ENCODE measurements at places on chromosomes 5 and 9. TPM values are rescaled to one million over a fixed set of nuclear protein-coding genes. Genes with fewer than 3 reads are reported as not detected.

DNA sequence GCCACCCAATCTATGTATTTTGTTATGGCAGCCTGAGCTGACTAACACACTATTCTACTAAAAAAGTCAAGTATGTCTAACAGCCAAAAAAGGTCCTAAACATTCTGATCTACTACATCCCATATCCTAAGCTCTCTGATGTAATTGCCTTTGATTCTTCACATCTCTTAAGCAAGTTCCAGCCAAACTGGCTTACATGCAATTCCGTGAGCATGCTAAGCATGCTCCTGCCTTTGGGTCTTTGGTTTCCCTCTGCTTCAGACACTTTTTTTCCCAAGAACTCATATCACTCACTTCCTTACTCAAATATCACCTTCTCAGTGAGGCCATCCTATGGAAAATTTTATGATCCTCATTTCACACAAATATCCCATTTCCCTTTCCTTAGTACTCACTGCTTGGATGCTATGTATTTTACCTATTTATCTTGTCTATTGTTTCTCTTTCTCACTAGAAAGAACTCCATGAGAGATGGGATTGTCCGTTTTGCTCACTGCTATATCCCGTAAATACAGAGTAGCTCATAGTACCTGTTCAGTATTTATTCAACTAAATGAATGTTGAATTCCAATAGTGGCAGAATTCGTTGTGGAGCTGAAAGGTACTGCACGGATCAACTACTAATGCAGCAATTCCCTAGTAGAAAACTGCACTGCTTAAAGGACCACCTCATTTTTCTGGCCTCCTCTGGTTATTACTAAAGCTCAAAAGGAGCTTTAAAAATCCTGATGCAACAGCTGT, 2.3 kb upstream of the SLC12A2 start:
- H3K36me3 ChIP-seq: no peaks in the 10 kb centered on the region
- peak overlapping the region; percentile 98 for H3K27ac ChIP-seq
- peaks cover 79% of the 10 kb centered on the region for H3K4me1 ChIP-seq
- no peak for DNase-seq

- H3K4me3 ChIP-seq: no peak overlapping the region
- no peak overlapping the region for H3K27ac ChIP-seq
- DNase-seq: no peak
- no peaks in the 10 kb centered on the region for H3K36me3 ChIP-seq
Observed at GRCh38 chr5:111061618-111062017, 9.9 kb upstream of the TSLP start.

The BARX1 gene
- not detected for total RNA-seq

- H3K36me3 ChIP-seq: no peaks in the 10 kb centered on the region
- no peak for DNase-seq
- H3K27ac ChIP-seq: no peak overlapping the region
- no peak overlapping the region for H3K4me3 ChIP-seq
- no peaks in the 10 kb centered on the region for H3K4me1 ChIP-seq
Observed at GRCh38 chr5:53201746-53202145, 92.2 kb upstream of the MOCS2 start.

GRCh38 chr9:97993000-97993399, 9.9 kb downstream of the ANP32B start:
- H3K4me3 ChIP-seq: no peak overlapping the region
- no peaks in the 10 kb centered on the region for H3K27me3 ChIP-seq
- H3K4me1 ChIP-seq: peaks cover 74% of the 10 kb centered on the region
- no peak for DNase-seq

DNA sequence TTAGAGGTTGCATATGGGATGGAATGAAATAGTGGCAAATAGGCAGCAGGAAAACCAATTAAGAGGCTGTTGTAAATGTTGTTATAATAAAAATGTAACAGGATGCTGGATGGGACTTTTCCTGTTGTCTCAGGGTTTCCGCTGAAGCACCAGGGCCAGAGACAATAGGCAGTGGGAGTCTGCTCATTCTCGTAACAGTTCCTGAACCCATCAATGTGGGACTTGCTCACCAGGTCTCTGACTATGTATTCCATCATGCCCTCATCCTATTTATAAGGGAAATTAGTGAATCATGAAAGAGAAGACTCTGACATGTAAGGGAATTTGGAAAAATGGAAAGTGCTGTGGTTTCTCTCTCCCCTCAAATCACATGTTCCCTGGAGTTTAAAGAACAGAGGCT, 23.5 kb upstream of the SSBP2 start:
- no peaks in the 10 kb centered on the region for H3K27me3 ChIP-seq
- peaks cover 33% of the 10 kb centered on the region for H3K4me1 ChIP-seq
- no peaks in the 10 kb centered on the region for H3K36me3 ChIP-seq

- DNase-seq: no peak
- H3K27me3 ChIP-seq: no peaks in the 10 kb centered on the region
- H3K36me3 ChIP-seq: peaks cover 38% of the 10 kb centered on the region
- no peaks in the 10 kb centered on the region for H3K4me1 ChIP-seq
Observed at GRCh38 chr9:77210116-77210515, 32.8 kb downstream of the VPS13A start.

- no peak for DNase-seq
- H3K4me3 ChIP-seq: peak overlapping the region; percentile 32
- H3K36me3 ChIP-seq: no peaks in the 10 kb centered on the region
- H3K27me3 ChIP-seq: peaks cover 23% of the 10 kb centered on the region
Observed at GRCh38 chr9:86794391-86795046, 152.8 kb downstream of the GAS1 start.

The HABP4 gene
- total RNA-seq: 23.1 TPM

DNA sequence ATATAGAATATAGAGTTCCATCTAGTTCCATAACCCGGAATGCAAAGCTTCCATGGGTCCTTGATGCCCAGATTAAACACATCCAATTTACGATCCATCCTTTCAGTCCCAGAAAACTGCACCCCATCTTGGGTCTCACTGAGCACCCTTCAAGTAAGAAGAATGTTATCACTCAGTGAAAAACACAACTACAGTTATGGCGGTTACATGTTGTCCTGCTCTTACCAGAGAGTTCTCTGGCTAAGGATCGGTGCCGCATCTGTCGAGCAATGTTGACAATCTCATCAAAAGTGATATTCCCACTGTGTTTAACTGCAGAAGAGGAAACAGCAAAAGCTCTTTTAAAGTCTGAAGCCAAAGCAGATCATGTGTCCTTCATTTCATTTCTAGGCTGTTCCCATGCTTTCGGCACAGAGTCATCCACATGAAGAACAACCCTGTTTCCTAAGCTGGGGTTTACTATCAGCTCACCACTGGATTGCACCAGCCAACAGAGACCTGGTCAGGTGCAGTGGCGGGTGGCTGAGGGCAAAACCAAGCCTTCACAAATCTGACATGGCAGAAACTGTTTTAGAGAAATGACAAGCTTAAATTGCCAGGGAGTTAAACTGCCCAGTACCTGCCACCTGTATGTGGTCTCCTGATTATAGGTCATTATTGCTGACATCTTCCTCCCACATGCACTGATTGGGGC, 2.9 kb downstream of the RPL12 start:
- no peak overlapping the region for H3K4me3 ChIP-seq
- H3K27ac ChIP-seq: peak overlapping the region; percentile 98
- H3K27me3 ChIP-seq: no peaks in the 10 kb centered on the region
- no peak for DNase-seq
- peaks cover 66% of the 10 kb centered on the region for H3K36me3 ChIP-seq

GRCh38 chr9:125996791-125997190, 249.6 kb downstream of the PBX3 start:
- no peak overlapping the region for H3K4me3 ChIP-seq
- H3K36me3 ChIP-seq: no peaks in the 10 kb centered on the region
- no peaks in the 10 kb centered on the region for H3K4me1 ChIP-seq

DNA sequence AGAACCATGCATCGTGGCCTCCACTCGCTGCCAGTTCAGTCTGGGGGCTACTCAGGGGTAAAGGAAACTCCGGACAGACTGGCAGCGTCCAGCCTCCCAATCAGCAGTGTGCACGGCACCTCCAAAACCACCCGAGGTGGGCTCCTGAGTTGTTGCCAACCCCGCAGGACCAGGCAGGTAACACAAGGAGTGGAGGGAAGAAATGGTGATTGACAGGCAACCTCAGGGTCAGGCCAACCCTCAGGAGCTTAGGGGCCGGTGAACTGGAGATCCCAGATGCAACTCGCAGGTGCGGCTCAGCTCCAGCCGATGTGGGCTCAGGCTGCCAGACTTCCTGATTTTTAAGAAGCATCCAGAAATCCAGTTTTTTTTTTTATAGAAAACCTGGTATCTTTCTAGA, 37.3 kb upstream of the AKNA start:
- no peaks in the 10 kb centered on the region for H3K4me1 ChIP-seq
- no peak overlapping the region for H3K4me3 ChIP-seq
- no peak overlapping the region for H3K27ac ChIP-seq
- H3K36me3 ChIP-seq: no peaks in the 10 kb centered on the region
- peaks cover 76% of the 10 kb centered on the region for H3K27me3 ChIP-seq
- DNase-seq: no peak

GRCh38 chr5:155943516-155944407, 383.2 kb upstream of the SGCD start:
- no peaks in the 10 kb centered on the region for H3K27me3 ChIP-seq
- peak; percentile 24 for DNase-seq
- peaks cover 8% of the 10 kb centered on the region for H3K4me1 ChIP-seq
- H3K4me3 ChIP-seq: no peak overlapping the region
- H3K27ac ChIP-seq: no peak overlapping the region
- H3K36me3 ChIP-seq: no peaks in the 10 kb centered on the region

The SPATA9 gene
- not detected for total RNA-seq

DNA sequence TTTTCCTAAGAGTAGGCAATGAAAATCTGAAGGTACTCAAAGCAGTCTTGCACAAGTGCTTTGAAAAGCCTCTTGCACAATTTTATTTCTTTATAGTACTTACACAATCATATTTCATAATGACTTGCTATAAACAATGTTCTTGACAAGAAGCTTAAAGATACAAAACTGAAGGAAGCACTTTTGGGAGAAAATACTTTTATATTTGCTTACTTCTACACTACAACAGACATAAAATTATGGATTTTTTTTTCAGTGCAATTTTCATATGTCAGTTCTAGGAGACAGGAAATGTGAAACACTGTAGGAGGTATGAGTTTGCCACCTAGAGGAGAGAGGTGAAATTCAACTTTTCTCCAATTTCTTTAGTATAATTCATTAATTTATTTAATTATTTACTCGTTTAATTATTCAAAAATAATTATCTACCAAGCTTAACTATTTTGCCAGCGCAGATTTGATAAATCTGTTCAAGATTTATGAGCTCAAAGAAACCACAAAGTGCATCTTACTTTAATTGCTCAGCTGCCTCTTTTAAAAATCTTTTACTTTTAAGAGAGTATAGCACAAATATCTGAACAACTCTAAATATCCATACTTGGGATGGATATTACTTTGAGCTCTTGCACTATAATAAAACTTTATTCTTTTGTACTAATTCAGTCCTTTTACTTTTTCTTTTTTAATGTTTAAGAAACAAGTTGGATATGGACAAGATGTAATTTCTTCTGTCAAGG, 29.0 kb upstream of the CDKN2B start:
- no peak overlapping the region for H3K27ac ChIP-seq
- H3K4me1 ChIP-seq: no peaks in the 10 kb centered on the region
- no peak overlapping the region for H3K4me3 ChIP-seq
- no peaks in the 10 kb centered on the region for H3K36me3 ChIP-seq
- no peaks in the 10 kb centered on the region for H3K27me3 ChIP-seq

DNA sequence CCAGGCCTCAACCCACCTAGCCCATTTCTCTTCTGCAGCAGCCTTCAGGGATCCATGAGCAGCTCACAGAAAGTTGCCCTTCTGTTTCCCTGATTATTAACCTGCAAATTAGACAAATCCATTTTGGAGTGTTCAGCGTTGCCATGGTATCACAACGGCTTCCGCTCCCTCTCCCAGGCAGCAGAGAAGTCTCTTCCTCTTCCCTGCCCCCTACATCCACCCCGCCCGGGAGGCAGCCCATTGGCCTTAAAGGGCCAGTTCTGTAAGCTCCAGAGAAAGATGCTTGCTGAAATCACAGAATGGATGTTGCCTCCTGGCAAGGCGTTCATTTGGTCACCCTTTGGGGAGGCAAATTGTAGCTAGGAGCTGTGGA, 47.7 kb upstream of the BOD1 start:
- no peaks in the 10 kb centered on the region for H3K36me3 ChIP-seq
- DNase-seq: peak; percentile 35
- H3K4me1 ChIP-seq: no peaks in the 10 kb centered on the region
- no peak overlapping the region for H3K4me3 ChIP-seq
- no peaks in the 10 kb centered on the region for H3K27me3 ChIP-seq

GRCh38 chr5:52751137-52751536, 36.6 kb upstream of the ITGA1 start:
- no peak overlapping the region for H3K27ac ChIP-seq
- H3K27me3 ChIP-seq: no peaks in the 10 kb centered on the region
- no peaks in the 10 kb centered on the region for H3K36me3 ChIP-seq

DNA sequence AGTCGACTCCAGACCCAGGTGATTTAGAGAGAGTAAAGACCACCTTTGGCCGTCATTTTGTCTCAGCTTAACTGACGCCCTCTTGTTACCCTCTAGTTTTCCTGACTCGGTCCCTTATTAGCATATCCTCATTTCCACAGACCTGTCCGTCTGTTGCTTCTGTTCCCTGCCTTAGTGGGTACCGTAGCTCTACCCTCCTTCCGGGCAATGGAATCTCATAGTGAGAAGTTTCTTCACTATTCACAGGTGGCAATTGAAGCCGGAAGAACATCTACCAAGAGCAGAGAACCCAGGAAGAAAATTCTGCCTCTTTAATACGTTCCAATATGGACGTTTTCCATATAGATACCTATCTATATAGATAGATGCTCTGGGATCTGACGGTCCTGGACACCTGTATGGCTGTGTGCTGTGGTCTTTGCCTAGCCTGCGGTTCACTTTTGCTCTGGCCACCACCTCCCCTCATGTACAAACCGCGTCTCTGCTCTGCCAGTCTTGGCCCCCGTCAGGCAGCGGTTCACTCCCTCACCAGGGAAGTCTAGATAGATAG, 652 bp upstream of the TMEM161B start:
- H3K27me3 ChIP-seq: no peaks in the 10 kb centered on the region
- peaks cover 33% of the 10 kb centered on the region for H3K36me3 ChIP-seq
- peak overlapping the region; percentile 71 for H3K27ac ChIP-seq
- DNase-seq: no peak
- peak overlapping the region; percentile 75 for H3K4me3 ChIP-seq

The NUTM2F gene
- total RNA-seq: not detected

DNA sequence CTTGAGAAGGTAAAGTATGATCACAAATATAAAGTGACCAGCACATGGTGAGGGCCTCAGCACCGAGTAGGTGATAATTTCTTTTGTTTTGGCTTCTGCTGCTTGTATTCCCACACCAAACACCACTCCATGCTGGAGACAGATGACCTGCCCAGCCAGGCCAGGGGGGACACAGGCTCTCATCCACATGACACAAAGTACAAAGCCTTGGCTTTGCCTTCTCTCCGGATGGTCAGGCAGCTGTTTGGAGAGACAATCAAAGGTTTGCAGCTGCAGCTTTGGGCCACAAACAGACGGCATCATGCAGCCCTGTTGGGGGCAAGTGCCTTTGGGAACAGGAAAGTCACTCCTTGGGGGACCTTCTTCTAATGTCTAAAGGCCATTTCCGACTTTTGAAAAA, 226.2 kb upstream of the KLF4 start:
- H3K36me3 ChIP-seq: no peaks in the 10 kb centered on the region
- H3K27ac ChIP-seq: no peak overlapping the region
- H3K4me1 ChIP-seq: peaks cover 16% of the 10 kb centered on the region
- H3K27me3 ChIP-seq: no peaks in the 10 kb centered on the region
- no peak overlapping the region for H3K4me3 ChIP-seq
- no peak for DNase-seq

All from left ventricle myocardium inferior (tissue), 1 donor.